Activated CD4-positive, alpha-beta T cell treated with anti-CD3 and anti-CD28 coated beads, Interleukin-2, amount 10 ng/mL, durations not matched to agents 7 days and 5 days (primary cell): ENCODE measurements at places on chromosomes 5 and 9. TPM values are rescaled to one million over a fixed set of nuclear protein-coding genes. Genes with fewer than 3 reads are reported as not detected.

GRCh38 chr9:135290086-135290485 is 189.5 kb upstream of the PPP1R26 start:
- H3K4me3 ChIP-seq: no peak overlapping the region
- H3K36me3 ChIP-seq: no peaks in the 10 kb centered on the region
- H3K27ac ChIP-seq: no peak overlapping the region
- H3K4me1 ChIP-seq: peaks cover 3% of the 10 kb centered on the region
- H3K27me3 ChIP-seq: peaks cover 6% of the 10 kb centered on the region

Gene IFNA21
- not detected for total RNA-seq

DNA sequence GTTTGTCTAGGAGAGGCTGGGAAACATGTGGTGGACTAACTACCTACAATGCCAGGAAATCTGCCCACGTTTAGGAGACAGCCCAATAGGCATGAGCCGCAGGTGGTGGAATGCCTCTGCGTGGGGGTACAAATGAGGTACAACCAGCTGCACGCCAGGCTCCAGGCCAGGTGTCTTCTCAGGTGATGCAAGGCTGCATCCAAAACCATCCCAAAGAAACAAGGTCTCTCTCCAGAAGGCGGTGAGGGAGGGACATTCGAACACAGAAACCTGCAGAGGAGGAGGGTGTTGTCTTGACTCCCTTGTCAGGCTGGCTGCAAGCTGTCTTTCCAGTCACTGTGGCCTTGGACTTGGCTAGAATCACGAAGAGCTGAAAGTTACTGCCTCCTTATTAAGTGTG is 11.6 kb downstream of the ANKH start:
- H3K27me3 ChIP-seq: no peaks in the 10 kb centered on the region
- peaks cover 3% of the 10 kb centered on the region for H3K36me3 ChIP-seq
- no peak overlapping the region for H3K4me3 ChIP-seq
- no peak overlapping the region for H3K27ac ChIP-seq
- H3K4me1 ChIP-seq: peaks cover 10% of the 10 kb centered on the region

Gene CORO2A
- 8.2 TPM for total RNA-seq

DNA sequence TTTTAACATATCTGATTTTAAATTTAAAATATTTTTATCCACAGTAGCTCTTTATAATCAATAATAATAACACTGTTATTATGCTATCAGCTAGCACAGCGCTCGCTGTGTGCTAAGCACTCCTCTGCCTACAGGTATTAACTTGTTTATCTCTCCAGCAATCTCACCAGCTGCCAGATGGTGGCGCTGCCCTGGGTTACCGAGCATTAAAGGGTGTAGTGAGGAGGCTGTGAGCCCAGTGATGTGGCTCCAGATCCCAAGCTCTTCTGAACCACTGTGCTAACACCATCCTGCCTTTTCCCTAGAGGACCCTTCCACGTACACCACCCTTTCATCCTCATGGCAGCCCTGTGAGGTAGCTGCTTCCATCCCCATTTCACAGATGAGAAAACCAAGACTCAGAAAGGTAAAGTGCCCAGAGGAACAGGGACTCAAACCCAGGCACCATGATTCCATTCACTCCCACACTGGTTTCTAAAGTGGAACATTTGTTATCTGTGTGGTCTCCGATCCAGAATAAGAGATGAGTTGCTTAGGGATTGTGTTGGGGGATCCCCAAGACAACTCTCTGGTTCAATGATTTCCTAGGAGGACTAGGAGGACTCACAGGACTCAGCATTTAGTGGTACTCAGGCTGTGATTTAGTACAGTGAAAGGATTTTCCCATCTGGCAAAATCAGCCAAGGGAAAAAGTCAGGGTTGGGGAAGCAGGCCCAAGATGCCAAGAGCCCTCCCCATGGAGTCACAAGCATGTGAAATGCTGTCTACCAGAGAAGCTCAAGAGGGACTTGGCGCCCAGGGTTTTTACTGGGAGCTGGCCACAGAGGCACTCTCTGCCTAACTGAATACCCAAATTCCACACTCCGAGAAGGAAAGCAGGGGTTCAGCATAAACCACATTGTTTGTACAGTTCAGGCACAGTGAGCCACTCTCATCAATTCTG is 7.0 kb downstream of the IGFBPL1 start:
- no peak overlapping the region for H3K27ac ChIP-seq
- H3K36me3 ChIP-seq: no peaks in the 10 kb centered on the region
- peak; percentile 51 for DNase-seq
- H3K27me3 ChIP-seq: peaks cover 8% of the 10 kb centered on the region
- no peaks in the 10 kb centered on the region for H3K4me1 ChIP-seq
- H3K4me3 ChIP-seq: no peak overlapping the region

DNA sequence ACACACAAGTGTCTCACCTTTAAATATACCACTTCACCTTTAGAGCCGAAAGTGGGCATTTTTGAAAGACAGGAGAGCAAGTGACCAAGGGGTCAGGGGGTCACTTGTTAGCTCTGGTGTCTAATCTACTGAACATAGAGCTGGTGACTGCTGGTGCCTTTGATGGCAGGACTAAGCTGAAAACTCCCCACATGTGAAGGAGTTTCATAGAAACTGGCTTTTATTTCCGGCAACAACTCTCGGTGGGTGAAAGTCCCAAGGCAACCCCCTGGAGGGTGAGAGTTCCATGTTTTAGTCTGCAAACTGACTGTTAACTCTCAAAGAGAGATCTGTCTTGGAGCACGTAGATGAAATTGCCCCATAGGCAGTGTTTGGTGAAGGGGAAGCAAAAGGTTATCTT is 466.9 kb downstream of the DMRTA1 start:
- H3K27ac ChIP-seq: no peak overlapping the region
- H3K36me3 ChIP-seq: no peaks in the 10 kb centered on the region
- no peaks in the 10 kb centered on the region for H3K4me1 ChIP-seq
- no peak overlapping the region for H3K4me3 ChIP-seq
- no peaks in the 10 kb centered on the region for H3K27me3 ChIP-seq

DNA sequence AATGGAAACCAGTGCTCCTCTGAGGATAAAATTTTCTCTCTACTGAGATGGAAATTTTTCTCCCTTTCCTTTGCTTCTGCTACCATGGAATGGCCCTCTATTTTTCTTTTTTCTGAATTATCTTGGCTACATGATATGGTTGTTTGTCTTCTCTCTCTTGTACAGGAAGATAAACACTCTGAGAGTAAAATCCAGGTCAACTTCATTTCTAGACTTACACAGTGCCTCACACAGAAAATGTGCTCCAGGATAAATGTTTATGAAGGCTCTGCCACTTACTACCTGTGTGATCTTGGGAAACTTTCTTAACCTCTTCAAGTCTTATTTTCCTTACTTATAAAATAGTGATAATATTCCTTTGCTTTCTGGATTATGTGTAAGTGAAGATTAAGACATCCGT is 153.9 kb downstream of the PRELID2 start:
- no peak overlapping the region for H3K27ac ChIP-seq
- H3K36me3 ChIP-seq: no peaks in the 10 kb centered on the region
- H3K4me3 ChIP-seq: no peak overlapping the region
- no peak for DNase-seq
- H3K27me3 ChIP-seq: no peaks in the 10 kb centered on the region
